ENCODE measurements at places on chromosomes 6 and 20.

GRCh38 chr6:142907544-142907943, 37.4 kb downstream of the HIVEP2 start:
- no peak for DNase-seq

- DNase-seq, result no peak
Measured at GRCh38 chr6:8434727-8435092, 635 bp downstream of the SLC35B3 start.

DNA sequence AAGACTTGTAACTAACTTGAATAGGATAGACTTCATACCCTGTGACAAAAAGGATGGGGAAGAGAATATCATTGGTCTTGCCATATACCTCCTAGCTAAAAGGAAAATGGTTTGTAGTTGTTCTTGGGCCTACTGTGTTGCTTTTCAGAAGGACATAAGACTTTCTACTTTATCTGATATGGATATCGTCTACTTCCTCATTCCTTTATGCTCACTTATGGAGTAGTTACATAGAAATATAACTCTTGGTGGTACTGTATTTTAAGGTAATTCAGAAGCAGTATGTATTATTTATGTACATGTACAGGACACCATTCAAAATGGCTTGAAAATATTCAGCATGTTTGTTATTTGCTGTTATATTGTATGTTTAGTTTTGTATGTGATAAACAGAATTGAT, 8.0 kb downstream of the FAM217B start:
- DNase-seq, result no peak

DNA sequence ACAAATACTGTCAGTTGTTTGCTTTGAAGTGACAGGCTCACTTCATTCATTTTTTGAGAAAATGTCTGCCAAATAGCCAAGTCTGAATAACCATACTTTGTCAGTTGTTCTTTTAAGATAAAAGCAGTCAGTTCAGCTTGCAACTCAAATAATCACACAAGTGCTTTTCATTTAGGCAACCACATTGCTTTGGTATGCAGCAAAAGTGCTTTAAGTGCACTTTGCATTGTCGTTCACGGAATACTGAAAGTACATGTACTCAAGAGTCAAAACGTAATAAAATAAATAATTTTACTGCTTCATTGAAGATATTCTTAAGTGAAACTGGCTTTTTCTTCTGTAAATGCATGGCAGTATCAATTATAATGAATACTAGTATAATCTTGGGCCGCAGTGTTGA, 107.2 kb downstream of the MMS22L start:
- no peak for DNase-seq

GRCh38 chr6:161303628-161304340, 29.9 kb upstream of the AGPAT4 start:
- no peak for DNase-seq
